ENCODE measurements at places on chromosomes 2 and 18.

DNA sequence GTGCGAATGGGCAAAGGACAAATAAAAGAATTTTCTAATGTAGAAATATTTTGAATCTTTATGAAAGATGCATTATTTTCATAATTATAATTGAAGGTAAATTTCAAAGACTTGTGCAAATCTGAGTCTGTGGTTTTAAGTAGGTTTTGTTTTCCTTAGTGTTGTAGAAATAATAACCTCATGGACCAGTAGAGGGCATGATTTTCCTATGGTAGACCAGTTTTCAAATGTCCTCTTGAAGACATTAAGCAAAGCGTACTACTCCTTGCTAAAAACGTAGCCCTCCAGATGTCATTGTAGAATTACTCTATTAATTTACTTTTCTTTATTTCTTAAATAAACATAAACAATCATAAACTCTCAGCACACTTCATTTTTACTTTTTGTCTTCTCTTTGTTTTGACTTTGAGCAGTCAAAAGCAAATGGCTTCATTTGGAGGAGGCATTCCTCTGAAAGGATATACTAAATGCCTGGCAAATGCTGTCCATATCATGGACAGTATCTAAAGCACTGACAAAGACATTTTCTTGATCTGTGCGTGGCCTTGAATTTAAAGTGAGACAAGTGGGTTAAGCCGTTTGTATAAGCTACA lies 85.8 kb upstream of the FAM237A start:
- DNase-seq: no peak

- no peak for DNase-seq
Measured at GRCh38 chr18:10170375-10170774, 256.6 kb downstream of the VAPA start.

- no peak for DNase-seq
Measured at GRCh38 chr2:45974056-45974455, 322.6 kb downstream of the PRKCE start.

DNA sequence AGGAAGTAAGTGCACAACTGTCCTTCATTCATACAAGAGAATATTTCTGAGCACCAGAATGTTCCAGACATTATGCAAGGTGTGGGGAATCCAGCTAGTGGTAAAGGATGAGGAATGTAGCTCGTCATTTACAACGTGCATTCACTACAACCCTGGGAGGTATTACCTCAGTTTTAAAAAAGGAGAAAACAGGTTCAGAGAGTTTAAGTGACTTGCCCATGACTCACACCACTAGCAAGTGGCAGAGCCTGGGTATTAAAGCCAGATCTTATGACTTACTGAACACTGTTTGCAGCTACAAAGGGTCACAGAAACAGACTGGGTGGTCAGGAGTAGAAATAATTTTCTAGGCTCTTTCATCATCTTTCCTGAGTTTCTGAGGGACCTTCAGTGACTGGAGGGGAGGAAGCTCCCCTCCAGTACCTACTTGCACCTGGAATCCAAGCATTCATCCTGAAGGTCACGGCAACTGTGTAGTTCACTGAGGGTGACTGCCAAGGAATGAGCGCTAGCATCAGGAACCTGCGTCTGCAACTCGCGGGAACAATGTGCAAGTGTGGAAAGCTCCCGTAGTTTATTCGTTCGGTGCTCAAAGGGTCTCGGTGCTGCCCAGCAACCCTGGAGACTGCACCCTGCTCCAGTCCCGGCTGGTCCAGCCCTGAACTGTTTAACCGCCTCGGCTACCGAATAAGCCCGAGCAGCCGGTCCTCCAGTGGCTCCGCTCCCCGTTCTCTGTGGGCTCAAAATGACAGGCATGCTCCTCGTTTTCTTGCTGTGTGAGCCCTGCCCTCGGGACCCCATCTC lies 647 bp downstream of the CCDC121 start:
- peak; percentile 51 for DNase-seq

DNA sequence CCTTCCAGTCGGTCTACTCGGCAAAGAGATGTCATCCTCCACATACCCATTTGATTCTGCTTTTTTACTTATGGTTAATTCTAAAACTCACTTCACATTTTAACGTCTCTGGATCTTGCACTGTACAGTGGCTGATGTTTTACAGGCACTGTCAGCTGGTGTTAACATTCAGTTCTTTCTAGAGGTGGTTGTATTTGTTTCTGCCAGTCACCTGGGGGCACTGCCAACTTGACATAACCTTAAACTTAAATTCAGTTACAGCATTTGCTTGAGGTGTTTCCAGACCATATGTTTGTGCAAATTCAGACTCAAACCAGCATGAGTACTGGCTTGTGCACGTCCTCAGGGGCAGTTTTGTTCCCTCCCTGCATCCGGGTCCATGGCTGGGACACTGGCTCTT lies 5.3 kb upstream of the TMEM185B start:
- DNase-seq: no peak

- DNase-seq: no peak
Measured at GRCh38 chr2:111100765-111101162, 19.9 kb upstream of the BCL2L11 start.

DNA sequence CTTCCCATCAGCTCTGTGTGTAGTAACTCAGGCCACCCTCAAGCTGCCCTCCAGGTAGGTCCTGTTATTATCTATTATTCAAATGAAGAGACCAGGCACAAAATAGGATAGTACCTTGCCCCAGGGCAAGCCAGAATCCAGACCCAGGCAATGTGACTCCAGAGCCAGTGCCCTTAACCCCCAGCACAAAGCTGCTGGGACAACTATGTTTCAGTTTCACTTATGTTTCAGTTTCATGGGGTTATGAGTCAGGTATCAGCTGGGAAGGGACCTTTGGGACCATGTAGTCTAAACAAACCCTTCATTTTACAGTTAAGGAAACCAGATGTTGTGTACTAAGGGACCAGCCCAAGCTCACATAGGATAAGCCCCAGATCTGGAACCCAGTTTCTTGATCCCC lies 10.0 kb downstream of the HK2 start:
- peak; percentile 46 for DNase-seq

DNA sequence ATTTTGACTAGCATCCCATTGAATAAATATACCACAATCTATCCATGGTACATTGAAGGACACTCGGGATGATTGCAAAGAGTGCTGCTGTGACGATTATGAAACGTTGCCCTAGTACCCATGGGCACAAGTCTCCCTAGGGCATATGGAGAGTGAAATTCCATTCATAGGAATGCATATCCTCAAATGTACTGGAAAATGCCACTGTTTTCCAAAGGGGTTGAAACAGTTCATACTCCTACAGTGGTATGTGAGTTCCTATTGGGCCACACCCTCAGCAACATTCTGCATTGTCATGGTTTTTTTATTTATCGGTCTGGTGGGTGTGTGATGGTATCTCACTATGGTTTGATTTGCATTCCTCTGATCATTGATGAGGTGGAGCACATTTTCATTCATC lies 130.6 kb downstream of the TWIST2 start:
- DNase-seq: no peak

GRCh38 chr2:53584986-53585385 lies 182.6 kb upstream of the CHAC2 start:
- no peak for DNase-seq

GRCh38 chr2:123958011-123958410 lies 67.1 kb upstream of the CNTNAP5 start:
- DNase-seq: no peak

DNA sequence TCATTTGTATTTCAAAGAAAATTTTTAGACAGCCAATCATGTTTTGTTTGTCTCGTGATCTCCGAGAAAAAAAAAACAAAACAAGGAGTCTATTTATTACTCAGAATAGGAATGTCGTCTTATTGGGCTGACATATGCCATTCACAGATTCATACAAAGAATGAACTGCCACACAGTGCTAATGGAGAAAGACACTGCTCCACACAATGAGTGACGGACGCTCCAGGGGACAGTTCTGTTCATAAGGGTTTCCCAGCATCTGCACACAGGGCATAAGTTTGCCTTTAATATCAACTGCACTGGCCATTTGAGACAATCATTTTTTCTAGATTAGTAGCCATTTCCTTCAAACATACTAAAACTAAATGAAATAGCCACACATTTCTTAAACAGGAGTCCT lies 3.4 kb downstream of the SERTAD2 start:
- no peak for DNase-seq

DNA sequence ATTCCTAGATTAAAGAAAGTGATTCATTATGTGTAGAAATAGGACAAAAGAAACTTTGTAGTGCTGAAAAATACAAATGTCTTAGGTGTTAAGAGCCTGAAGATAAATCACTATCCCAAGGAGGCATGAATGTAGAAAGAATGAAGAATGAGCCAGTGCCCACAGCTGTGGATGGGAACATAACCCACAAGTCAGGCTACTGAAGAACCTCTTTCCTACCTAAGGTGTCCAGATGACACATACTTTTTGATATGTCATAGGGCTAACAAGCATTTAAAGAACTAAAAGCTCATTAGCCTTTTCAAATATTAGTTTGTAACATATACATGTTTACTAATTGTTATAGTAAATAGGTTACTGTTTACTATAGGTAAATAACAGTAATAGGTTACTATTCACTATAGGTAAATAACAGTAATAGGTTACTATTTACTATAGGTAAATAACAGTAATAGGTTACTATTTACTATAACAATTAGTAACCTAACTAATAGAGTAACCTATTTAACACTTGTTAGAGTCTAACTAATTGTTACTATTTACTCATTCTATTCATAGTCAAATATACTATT lies 275.0 kb upstream of the KYNU start:
- no peak for DNase-seq

GRCh38 chr2:105791229-105791628 lies 46.5 kb downstream of the NCK2 start:
- DNase-seq: no peak

DNA sequence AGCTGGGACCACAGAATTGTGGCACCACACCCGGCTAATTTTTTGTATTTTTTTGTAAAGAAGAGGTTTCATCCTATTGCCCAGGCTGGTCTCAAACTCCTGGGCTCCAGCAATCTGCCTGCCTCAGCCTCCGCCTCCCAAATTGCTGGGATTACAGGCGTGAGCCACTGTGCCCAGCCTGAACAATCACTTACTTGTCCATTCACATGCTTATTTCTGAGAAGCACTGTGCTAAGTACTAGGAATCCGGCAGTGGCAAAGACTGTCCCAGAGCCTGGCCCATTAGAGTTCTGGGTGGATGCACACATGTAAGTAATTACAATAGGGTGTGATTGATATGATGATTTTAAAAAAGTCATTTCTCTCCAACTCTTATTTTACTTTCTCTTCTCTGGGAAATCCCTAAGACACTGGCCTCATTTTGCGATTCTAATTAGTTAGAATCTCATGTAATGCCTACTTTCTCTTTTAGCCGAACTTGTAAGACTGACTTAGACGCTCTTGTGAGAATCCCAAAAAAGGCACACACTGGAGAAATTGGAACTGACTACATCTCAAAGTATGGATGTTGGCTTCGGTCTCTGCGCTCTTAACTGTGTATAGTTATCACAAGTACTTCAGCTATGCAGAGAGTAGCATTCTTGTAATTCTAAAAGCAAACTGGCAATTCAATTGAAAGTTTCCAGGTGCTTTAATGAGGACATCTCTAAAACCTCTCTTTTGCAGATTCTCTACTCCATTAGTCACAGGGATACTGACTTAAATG lies 567.7 kb downstream of the DCC start:
- DNase-seq: no peak

DNA sequence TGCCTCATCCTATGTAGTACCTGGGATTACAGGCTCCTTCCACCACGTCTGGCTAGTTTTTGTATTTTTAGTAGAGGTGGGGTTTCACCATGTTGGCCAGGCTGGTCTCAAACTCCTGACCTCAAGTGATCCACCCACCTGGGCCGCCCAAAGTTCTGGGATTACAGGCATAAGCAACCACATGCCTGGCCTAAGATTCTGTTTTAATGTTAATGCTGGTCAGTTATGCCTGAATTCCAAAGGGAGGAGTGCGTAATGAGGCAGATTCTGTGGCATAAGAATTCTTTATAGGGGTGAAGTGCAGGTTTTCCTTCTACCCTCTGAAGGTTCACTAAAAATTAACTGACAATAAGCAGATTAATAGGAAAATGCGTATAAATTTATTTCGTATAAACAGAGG lies 1343.8 kb upstream of the LRRTM1 start:
- DNase-seq: no peak

Measured in fibroblast of skin of left quadriceps (primary cell).